Left lung (tissue), 14 donors: ENCODE measurements at places on chromosomes 1 and 21.

GRCh38 chr1:96515430-96515829, 206.2 kb upstream of the PTBP2 start:
- no peak for DNase-seq

- DNase-seq = no peak
Measured at GRCh38 chr1:208778417-208778816, 534.2 kb upstream of the PLXNA2 start.

GRCh38 chr1:20358761-20359263, 68.1 kb downstream of the VWA5B1 start:
- no peak for DNase-seq

GRCh38 chr1:203354246-203354645, 3.3 kb upstream of the FMOD start:
- DNase-seq = no peak

DNA sequence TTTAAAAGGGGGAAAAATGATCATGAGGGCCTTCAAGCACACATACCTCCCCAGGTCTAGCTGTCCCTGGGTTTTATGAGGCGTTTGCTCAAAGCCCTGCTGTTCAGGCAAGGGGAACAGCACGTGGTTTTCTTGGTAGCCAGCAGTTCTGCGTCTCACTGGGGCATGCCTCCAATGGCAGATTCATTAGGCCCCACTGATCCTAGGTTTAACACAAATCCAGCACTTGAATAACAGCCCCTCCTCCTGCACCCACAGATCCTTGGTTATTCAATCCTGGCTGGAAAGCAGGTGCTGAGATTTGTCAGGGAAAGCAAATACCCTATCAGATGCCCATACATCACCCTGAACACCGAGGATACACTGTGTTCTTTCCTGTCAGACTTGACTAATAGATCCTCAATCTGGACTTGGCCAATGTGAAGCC, 106.4 kb downstream of the ZC3H11B start:
- DNase-seq = no peak

DNA sequence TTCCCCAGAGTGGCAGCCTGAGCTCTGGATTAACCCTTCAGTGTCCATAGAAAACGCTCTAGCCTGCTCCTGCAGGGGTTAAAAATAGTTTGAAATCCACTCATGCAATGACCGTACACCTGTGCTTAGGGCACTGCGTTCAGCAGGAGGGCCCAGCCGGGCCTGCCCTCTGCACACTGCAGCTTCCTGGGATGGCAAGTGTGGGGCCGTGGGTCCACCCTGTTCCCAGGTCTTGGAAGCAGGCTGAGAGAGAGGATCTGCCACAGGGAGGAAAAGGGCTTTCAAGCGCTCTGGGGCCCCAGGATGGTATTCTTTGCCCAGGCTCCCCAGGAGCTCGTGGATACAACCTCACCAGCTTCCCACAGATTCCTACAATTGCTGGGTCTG, 1.5 kb upstream of the S100B start:
- no peak for DNase-seq

GRCh38 chr1:153816283-153816889, 41.2 kb downstream of the SLC27A3 start:
- no peak for DNase-seq

GRCh38 chr1:51417496-51418383, 87.4 kb upstream of the TTC39A start:
- no peak for DNase-seq

- DNase-seq = no peak
Measured at GRCh38 chr1:97989094-97989680, 68.4 kb upstream of the DPYD start.

DNA sequence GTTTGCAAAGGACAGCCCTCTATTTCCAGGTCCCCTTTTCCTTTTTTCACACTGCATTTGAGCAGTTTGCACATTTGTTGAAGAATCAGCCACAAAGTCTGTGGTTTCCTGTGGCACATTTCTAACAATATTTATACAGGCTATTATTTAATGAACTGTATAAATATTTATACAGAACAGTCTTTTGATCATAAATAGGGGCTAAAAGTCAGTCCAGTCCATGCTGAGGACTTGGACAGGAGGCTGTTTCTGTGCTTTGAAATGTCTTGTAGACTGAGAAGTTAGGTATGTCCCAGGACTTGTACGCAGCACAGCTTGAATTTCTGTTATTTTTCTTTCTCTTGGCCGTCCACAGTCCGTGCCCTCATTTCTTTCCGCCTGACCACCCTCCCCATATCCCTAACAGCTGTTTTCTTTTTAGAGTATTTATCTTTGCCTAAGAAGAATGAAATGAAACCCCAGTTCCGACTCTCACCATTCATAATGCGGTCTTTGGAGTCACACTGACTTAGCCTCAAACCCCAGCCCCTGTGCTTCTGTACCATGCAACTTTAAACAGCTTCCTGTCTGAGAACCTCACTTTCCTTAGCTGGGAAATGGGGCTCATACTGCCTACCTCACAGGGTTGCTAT, 19.7 kb downstream of the FGGY start:
- DNase-seq = no peak

DNA sequence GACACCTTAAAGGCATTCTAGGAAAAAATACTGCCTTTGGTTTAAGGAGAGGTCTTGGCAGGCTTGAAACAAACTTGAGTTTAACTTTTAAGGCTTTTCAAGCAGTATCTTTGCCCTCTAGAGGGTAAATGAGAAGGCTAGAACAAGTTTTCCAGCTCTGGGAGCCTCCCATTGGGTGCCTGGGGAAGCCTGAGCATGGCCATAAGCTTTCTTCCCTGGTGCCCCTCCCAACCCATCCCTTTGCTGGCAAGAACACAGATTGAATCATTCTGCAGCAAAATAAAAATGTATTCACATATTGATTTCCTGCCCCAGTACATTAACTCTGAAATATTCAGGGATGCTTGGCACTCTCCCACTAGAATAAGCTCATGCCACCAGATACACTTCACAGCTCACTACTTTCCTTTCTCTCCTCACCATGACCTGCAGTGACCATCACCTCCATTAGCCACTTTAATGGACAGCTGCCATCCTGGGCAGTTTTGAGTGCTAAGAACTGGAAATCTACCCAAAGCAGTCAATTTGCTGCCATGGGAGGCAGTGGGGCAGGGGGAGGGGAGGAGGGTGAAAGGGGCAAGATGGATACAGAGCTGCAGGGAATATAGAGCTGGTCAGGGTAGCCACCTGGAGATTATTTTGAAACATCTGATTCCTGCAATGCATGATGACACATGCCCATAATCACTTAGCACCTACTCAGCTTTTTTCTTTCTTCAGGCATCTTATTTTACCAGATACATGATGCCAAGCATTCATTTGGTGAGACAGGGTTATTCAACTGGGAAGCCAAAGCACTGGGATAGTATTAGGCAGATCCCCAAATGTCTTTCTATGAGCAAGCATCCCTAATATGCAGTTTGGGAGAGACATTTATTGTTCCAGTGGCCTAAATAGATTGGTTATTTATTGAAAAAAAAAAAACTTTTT, 140.6 kb downstream of the SYT2 start:
- no peak for DNase-seq

DNA sequence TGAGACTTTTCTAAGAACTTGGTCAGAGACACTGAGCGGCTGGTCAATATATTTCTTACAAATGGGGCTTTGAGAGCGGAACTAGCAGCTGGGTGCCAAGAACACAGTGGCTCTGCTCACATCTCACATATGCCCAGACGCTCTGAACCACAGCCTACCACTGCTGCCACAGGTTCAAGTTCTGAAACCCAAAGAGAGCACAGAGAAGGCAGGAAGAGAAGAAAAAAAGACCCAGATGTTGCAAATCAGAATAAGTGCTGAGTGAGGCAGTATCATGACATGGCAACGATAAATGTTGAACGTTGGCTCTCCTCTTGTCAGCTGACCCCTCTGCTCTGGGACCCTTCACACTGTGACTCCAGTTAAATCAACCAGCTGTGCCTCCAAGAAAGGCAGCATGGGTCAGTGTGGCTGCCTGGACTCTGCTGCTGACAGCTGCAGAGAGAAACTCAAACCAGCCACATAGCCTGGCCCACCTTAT, 26.4 kb downstream of the HIVEP3 start:
- no peak for DNase-seq
